GM19239 (cell line): ENCODE measurements at places on chromosomes 12 and 14.

GRCh38 chr12:14264778-14265177 lies 100.7 kb upstream of the ATF7IP start:
- no peak for DNase-seq

- no peak for DNase-seq
These were observed 274.9 kb upstream of the SOX5 start for GRCh38 chr12:24224401-24224800.

DNA sequence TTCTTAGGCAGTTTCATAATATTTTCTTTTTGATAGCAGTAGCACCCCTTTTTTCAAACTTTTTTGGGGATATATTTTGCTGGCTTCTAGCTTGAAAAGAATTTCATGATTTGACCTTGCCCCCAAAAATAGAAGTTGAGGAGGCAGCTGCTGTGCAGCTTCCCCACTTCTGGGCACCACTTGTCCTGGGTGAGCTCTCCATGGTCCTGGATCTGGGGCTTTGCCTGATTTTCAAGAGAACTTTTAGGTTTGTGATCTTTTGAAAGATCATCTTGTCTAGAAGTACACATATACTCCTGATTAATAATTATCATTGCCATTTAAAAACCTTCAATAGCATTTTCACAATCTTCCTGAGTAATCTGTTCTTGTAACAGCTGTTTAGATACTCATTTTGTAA lies 271.6 kb downstream of the NPAS3 start:
- no peak for DNase-seq

- peak; percentile 43 for DNase-seq
These were observed 81.6 kb upstream of the MED13L start for GRCh38 chr12:116358893-116359761.

GRCh38 chr14:90781344-90781761 lies 34.9 kb downstream of the TTC7B start:
- no peak for DNase-seq

DNA sequence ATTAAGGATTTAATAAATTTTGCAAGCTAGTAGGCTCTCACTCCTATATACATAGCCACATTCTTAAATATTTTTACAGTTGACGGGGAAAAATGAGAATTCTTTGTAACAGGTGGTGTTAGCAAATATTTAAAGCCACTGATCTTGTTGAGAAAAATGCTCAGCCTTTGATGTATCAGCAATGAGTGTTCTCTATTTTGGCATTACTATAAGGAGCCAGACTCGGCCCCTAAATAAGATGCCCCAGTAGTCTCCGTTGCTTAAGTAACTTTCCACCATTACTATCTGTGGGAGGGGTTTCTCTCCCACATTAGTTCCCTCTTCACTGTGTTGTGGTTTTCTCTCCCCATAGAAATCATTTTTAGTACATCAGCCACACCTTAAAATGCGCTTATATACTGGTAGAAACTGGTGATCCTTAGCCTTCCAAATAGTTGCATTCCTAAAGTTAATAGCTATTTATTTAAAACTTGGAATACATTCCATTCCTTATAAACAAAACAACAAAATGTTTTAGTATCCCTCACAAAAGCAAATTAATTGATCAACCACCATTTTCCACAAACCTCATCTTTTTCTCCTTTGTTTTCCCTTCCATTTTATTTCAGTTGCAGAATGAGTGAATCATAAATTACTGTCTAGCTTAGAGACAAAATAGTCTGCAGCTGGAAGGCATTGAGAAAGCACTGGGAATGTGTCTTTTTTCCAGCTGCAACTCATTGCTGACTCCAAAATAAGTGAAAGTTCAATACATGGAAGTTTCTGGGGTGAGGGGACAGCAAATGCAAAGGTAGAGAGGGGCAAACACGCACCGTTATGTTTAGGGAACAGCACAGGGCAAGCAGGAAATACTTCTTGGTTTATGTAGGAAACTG lies 84.7 kb upstream of the FERMT2 start:
- DNase-seq = no peak

DNA sequence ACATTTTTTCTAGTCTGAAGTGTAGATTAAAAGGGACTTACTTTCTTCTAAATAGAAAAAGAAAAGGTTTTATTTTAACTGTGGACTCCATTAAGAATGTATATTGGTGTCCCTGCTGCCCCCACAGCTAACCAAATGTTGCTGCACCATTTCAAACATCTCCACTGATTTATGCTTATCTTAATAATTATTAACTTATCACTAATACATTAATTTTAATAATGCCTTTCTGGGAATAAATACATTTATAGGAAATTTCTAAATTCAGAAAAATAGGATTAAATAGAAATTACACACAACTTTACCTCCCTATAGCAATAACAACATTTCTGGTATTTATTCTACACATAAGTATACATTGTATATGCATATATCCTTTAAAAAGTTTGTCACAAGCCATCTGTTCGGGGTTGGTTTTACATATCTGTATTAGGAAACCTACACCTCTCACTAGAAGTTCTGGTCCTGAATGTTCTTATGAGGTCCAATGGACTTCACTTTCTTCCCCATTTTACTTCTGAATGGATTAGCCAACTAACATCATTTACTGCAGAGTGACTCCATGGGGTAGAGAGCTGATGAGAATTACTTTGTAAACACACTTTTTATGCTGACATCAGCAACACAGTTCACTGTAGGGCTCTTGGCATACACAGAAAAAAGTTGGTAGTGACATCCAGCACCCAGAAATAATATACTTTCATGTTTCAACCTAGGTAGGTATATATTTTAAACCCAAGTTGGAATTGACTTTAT lies 9.4 kb upstream of the SELPLG start:
- DNase-seq = no peak

DNA sequence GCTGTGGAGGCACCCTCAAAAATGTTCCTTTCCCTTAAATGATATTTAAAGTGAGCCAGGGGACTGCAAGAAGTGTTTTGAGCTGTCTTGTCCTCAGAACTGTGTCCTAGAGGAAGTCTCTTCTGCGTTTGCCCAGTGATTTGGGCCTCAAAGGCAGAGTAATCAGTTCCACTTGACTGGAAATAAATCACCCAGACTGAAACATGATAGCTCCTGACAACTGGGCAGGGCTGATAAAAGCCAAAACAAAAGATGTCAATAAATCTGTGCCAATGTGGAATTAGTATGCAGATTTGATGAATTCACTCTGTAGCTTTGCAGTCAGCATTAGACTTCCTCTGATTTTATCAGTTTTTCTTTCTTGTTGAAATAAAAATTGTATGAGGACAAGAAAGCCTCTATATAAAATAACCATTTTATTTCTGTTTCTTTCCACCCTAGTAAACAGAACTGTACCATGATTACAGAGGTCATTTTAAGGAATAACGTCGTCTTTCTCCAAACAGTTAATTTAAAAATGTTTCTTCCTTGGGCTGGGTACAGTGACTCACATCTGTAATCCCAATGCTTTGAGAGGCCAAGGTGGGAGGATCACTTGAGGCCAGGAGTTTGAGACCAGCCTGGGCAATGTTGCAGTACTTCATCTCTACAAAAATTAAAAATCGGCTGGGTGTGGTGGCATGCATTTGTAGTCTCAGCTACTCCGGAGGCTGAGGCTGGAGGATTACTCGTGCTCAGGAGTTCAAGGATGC lies 180.8 kb downstream of the ERC1 start:
- no peak for DNase-seq

DNA sequence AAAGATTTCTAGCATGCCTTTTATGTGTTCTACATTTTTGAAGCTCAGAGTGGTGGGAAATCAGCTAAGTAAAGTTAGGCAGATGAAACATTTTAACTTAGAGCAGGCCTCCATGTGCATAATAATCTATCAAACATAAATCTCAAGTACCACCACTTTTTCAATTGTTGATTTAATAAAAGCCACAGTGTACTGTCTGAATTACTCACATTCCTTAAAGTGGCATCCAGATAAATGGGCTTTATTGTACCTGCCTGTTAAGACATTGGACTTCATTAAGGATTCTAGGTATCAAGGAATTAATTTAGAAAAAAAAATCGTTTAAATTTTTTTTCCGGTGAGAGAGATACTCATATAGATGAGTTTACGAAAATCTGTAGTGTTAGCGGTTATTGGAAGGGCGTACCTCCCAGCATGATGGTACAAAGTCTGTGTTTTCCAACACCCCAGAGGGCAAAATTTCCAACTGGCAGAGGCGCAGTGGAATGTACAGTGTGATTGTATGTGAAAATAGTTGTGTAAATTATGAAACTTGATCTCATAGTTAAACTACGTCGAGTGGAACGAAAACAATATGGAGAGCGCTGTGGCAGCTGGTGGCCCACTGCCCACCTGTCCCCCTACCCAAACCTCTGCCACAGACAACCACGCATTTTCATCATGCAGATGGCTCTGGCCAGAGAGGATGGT lies 25.0 kb downstream of the ELK3 start:
- no peak for DNase-seq

DNA sequence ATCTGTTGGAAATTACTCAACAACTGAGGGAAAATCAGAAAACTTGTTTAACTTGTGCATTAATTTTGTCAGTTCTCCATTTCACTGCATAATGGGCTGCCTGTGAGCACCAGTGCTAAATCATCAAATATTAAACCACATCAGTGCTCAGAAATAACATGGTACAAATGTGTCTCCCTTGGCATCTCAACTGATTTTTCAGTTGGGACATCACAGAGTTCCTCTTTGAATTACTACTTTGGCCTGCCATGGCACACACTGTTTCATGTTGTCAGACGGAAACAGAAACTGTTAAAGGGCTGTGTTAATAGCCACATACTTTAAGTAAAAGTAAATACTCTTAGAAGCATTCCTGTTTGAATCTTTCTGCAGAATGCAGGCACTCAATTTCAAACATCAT lies 42.1 kb upstream of the STRN3 start:
- DNase-seq = peak; percentile 22

DNA sequence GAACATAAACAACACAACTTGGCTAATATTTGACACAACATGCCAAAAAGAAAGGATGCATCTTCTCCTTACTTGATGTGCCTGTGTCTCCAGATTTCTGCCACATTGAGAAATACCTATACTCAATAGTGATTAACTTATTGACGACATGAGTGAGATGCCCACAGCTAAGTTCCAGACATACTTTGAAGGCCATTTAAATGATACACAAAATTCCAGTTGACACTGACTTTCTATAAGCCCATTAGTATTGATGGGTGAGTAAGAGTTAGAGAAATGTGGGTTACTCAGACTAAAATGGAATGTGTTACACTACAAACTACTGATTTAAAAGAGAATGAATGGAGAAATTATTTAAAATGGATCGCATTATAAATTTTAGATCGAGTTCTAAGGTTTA lies 838.2 kb upstream of the MGAT4C start:
- no peak for DNase-seq

- no peak for DNase-seq
These were observed 448 bp downstream of the TSPAN9 start for GRCh38 chr12:3077572-3078081.

GRCh38 chr12:68405343-68405781 lies 73.2 kb upstream of the MDM1 start:
- DNase-seq = no peak

DNA sequence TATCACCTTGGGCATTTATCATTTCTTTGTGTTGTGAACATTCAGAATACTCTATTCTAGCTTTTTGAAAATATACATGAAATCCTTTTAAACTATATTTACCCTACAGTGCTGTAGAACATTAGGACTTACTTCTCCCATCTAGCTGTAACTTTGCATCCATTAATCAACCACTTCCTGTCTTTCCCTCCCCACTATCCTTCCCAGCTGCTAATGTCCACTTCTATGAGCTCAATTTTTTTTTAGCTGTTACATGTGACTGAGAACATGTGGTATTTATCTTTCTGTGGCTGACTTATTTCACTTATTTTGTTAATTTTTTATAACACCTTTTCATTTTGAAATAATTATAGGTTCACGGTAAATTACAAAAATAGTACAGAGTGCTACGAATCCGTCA lies 136.0 kb downstream of the LMNTD1 start:
- DNase-seq = no peak

DNA sequence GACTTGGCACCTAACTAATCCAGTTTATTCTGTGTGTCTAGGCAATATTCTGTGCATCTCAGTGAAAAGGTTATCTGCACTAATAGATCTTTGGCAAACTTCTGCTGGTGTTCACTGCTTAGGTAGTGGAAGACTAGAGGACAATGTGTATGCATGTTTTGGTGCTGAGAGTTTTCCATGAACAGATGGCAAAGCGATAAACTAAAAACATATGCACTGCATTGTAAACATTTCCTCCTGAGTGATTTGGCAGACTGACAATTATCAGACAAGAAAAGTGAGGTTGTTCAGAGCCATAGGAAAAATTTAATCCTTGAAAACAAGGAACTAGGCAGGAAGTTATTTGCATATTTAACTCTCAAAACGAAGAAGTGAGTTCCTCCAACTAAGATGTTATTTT lies 400.4 kb downstream of the ATP23 start:
- DNase-seq = no peak

DNA sequence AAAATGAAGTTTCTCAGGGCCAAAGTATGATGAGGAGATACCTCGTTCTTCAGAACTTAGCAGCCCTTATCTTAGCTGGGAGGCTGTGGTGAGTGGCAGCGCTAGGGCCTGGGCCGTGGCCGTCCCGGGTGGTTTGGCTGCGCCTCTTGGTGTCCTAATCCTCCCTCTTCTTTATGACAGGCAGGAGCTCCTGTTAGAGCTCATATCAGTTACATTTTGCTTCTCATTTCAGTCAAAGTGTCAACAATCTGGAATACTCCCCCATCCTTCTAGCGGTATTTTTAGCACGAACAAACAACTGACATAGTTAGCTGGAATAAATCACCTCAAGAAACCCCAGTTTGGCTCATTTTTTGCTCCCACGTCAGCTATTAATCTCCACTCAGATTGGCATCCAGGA lies 188.8 kb downstream of the TTC7B start:
- DNase-seq = no peak

GRCh38 chr14:20934148-20934762 lies 21.0 kb upstream of the RNASE2 start:
- peak; percentile 2 for DNase-seq

GRCh38 chr14:90777830-90778485 lies 38.3 kb downstream of the TTC7B start:
- DNase-seq = no peak

DNA sequence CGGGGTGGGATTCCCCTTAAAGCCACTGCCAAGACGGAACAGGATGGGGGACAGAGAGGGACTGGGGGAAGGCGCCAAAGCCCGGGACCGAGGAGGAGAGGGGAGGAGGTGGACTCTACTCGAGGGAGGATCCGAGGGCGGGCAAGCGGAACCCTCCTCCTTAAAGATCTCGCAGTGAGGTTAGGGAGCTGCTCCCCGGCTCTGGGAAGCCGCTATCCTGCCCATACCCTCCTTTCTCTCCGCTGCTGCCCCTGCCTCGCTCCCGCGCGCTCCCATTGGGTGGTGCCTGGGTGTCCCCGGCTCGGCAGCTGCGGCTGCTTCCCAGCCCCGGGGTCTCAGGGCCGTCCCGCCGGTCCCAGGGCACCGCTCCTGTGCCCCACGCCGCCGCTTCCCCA lies 16.4 kb downstream of the KRT18 start:
- DNase-seq = no peak
